HAP-1 (cell line): ENCODE measurements at places on chromosomes 2 and 18.

DNA sequence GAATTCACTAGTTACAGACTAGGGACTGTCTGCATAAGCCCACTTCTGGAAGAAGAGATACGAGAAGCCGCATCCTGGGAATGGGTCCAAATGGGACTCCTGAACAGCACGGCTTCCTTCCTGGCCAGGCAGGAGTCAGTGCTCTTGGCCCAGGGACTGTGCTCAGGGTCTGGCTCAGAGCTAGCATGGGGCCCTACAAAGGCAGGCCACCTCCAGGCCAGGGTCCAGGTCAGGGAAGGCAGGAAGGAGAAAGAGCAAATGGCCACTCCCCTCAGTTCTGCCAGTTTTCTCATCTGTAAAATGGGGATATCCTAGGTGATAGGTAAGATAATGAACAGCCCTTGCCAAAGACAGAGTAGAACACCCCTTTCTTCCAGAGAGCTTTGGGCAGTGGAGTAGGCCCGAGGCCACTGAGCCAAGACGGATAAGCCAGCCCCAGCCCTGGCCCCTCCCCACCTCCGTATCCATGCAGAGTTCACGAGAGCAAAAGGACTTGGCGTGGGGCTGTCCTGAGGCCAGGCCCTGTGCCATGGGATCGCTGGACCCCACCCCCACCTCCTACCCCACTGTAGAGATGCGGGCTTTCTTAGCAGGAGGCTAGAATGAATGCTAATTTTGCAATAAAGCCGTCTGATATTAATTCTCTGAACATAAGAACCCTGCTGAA, 190.1 kb downstream of the MGAT5 start:
- no peak for DNase-seq

- no peak for DNase-seq
Observed at GRCh38 chr2:12313445-12314126, 403.1 kb upstream of the TRIB2 start.

GRCh38 chr2:152632736-152633135, 84.5 kb downstream of the PRPF40A start:
- no peak for DNase-seq

DNA sequence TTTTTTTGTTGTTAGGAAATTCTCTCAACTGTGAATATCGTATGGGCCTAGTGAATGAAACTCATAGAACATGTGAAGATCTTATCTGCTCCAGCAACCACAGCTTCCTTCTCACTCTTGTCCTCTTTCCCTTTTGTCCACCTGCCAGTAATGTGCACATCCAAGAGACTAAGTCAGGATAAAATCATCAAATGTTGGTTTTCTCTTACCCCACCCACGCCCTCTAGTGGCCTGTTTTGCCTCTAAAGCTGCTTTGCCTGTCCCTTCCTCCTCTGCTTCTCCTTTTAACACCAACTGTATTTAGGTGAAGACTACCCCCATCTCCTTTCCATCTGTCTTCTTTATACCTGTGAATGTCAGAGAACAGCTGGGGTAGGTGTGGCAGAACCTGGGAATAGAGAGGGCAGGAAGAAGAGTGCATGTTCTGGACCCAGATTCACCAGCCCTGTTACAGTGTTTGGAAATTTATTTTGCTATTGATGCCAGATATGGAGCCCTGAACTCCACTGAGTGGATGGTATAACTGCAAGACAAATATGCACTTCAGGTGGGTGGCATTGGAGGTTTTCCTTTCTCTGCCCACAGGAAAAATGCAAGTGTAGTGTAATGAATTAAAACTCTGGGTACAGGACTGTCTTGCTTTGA, 8.4 kb upstream of the MGAT5 start:
- peak; percentile 38 for DNase-seq

DNA sequence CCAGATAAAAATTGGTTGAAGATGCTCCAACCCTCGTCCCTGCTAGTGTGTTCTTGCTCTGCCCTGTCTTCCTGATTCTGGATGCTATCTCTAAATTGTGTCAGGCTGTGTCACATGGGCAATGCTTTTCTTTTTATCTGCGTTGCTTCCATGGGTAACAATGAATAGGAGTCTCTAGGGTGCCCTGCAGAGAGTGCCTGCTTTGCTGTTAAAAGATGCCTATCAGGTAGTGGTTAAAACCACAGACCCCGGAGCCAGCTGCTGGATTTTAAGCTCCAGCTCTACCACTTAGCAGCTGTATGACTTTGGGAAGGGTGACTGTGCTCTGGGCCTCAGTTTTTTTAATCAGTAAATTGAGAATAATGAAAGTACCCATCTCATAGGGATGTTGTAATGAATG, 340.3 kb downstream of the PLCL1 start:
- no peak for DNase-seq
